ENCODE measurements at places on chromosomes 16 and 17. TPM values are rescaled to one million over a fixed set of nuclear protein-coding genes. Genes with fewer than 3 reads are reported as not detected.

The KRTAP4-2 gene
- not detected for polyA plus RNA-seq

The XYLT1 gene
- polyA plus RNA-seq, result 8.1 TPM

The CACNG1 gene
- not detected for polyA plus RNA-seq

The COPRS gene
- polyA plus RNA-seq, result 42.1 TPM

The MYL4 gene
- 6.6 TPM for polyA plus RNA-seq

The KRTAP1-5 gene
- not detected for polyA plus RNA-seq

The TBC1D3H gene
- not detected for polyA plus RNA-seq

The UTS2R gene
- 0.41 TPM for polyA plus RNA-seq

The ICAM2 gene
- polyA plus RNA-seq, result 29.8 TPM

The ZNF629 gene
- polyA plus RNA-seq, result 25.7 TPM

The NGFR gene
- polyA plus RNA-seq, result 4.4 TPM

The PRR29 gene
- 2.3 TPM for polyA plus RNA-seq

The FN3K gene
- polyA plus RNA-seq, result 18.1 TPM

The SMARCE1 gene
- 303 TPM for polyA plus RNA-seq

The NPIPB5 gene
- polyA plus RNA-seq, result 50.6 TPM

The CSH2 gene
- polyA plus RNA-seq, result 1.2 TPM

The OR3A1 gene
- 0.21 TPM for polyA plus RNA-seq

The FOXL1 gene
- polyA plus RNA-seq, result 17.7 TPM

The CPHXL2 gene
- polyA plus RNA-seq, result not detected

The ALG1 gene
- polyA plus RNA-seq, result 23.9 TPM

The TCAP gene
- 1.1 TPM for polyA plus RNA-seq

The SOST gene
- polyA plus RNA-seq, result 58.0 TPM

The CPNE7 gene
- 3.0 TPM for polyA plus RNA-seq

The TBC1D3G gene
- not detected for polyA plus RNA-seq

The KRT32 gene
- not detected for polyA plus RNA-seq

The GH1 gene
- polyA plus RNA-seq, result not detected

The SPATA22 gene
- polyA plus RNA-seq, result 0.56 TPM

The TNP2 gene
- not detected for polyA plus RNA-seq

The FAM20A gene
- polyA plus RNA-seq, result 9.3 TPM

The KRTAP2-3 gene
- polyA plus RNA-seq, result not detected

The TPSG1 gene
- polyA plus RNA-seq, result 0.54 TPM

The WNT3 gene
- 2.1 TPM for polyA plus RNA-seq

The ALOX12B gene
- 0.91 TPM for polyA plus RNA-seq

The SUZ12 gene
- 49.7 TPM for polyA plus RNA-seq

The CIITA gene
- 6.3 TPM for polyA plus RNA-seq

The LRRC36 gene
- polyA plus RNA-seq, result 4.6 TPM

The PDILT gene
- not detected for polyA plus RNA-seq

The DNAAF8 gene
- 1.8 TPM for polyA plus RNA-seq

The CACNG4 gene
- polyA plus RNA-seq, result 2.9 TPM

Data from right renal cortex interstitium (tissue), 3 donors.